ENCODE measurements at places on chromosomes 12 and 14.

GRCh38 chr12:27229367-27229766 is 14.7 kb upstream of the STK38L start:
- DNase-seq = no peak

DNA sequence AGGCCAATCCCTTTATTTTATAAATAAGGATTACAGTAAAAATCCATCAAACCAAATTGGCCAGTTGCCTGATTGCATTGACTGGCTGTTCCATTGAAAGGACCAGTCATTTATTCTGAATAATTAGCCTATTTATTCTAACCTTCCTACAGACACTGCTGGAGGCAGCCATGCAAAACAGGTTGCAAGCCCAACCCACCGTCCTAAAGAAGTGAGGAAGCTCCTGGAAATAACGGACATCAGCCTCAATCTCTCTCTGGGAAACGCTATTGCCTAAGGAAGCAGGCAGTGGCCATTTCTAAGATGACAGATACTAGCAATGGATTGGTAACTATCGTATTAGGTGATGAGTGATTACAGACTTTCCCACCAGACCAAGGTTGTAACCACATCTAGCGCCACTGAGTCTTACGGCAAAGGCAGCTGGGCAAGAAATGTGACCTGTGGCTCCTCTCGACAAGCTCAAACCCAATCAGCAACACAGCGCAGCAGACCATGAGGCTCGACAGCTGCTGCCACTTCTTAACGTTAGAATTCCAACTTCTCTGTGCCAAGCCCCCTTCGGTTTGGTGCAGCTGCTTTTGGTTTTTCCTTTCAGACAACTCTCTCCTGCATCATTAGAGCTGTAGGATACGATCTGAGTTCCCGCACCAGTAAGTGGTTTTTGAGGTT is 134.2 kb downstream of the KCNK10 start:
- no peak for DNase-seq

DNA sequence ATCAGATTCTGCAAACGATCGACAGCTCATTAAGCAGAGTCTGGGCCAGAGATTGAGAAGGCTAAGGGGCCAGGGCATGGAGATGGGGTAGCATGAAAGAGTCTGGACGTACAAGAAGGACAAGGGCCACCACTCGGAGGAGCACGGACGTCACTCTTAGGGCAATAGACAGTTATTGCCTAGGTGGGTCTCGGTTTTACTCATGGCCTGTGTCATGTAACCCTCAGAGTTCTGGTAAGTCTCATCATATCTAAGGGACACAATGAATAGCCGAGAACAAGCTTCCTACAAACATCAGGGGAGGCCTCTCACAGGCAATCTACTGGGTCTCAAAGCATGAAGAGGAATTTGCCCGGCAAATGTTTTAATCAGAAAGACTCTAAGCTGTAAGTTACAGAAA is 30.4 kb upstream of the ITPK1 start:
- no peak for DNase-seq

- no peak for DNase-seq
Observed at GRCh38 chr14:80364274-80364673, 153.0 kb upstream of the DIO2 start.

DNA sequence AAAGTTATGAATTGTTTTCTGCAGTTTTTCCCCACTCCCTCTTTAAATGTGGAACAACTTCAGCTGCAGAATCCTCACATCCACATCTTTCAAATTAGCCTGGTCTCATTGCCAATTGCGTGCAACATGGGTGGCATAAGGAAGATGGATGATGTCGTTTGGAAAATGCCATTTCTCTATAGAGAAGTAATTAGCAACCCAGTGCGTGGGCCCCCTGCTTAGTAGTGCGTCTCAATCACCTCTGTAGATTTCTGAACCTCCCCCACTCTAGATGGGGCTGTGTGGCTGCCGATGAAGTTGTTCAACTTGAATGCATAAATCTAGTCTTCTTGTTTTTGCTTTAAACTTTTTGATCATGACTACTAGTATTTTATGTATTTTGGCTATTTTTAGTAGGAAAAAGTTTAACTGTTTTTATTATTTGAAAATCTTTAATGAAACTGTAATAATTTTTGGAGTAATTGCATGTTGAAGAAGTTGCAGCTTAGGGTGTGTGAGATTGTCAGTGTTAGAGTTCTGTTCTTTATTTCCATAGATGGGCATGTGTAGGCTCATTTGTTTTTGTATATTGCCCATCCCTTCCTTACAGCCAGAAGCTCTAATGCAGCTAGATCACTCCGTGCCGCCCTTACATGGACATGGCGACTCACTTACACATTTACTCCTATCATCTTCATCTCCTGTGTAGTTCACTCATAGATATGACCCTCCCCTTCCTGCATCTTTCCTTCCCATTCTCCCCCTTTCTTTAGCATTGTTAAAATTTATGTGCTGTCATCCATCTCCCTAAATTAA is 358.2 kb downstream of the DIO2 start:
- DNase-seq = no peak

DNA sequence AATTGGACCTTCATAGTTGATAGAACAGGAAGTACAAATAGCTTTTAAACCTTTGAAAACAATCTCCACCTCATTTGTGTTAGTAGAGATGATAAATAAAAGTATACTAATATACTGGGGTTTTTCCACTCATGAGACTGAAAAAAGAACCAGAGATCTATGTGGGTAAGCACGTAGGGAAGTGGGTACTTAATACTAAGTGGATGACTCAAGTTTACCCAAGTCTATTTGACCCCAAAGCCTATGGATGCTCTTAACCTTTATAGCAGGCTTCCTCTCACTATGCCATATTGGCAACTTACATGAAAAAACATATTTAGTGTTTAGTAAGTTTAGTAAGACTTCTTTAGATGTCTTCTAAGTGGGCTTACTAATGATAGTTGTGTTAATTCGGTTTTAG is 49.2 kb upstream of the CHPT1 start:
- DNase-seq = no peak

- no peak for DNase-seq
Observed at GRCh38 chr14:23069413-23069806, 12.1 kb upstream of the CDH24 start.

DNA sequence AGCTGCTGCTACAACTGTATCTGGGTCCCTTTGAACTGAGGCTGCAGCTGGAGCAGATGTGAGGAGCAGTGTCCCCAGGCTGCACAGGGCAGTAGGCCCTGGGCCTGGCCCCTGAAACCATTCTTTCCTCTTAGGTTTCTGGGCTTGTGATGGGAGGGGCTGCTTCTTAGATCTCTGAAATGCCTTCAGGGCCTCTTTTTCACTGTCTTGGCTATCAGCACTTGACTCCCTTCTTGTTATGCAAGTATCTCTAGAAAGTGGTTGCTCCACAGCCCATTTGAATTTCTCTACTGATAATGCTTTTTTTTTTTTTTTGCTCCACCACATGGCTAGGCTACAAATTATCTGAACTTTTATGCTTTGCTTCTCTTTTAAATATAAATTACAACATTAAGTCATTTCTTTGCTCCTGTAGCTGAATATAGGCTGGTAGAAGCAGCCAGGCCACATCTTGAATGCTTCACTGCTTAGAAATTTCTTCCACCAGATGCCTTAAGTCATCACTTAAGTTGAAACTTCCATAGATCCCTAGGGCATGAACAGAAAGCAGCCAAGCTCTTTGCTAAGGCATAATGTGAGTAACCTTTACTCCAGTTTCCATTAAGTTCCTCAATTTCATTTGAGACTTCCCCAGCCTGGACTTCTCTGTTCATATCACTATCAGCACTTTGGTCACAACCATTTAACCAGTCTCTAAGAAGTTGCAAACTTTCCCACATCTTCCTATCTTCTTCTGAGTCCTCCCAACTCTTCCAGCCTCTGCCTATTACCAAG is 41.1 kb downstream of the ACSM4 start:
- no peak for DNase-seq

- no peak for DNase-seq
Observed at GRCh38 chr12:28800129-28800528, 348.9 kb upstream of the FAR2 start.

GRCh38 chr12:118330421-118331018 is 42.2 kb downstream of the TAOK3 start:
- DNase-seq = no peak

DNA sequence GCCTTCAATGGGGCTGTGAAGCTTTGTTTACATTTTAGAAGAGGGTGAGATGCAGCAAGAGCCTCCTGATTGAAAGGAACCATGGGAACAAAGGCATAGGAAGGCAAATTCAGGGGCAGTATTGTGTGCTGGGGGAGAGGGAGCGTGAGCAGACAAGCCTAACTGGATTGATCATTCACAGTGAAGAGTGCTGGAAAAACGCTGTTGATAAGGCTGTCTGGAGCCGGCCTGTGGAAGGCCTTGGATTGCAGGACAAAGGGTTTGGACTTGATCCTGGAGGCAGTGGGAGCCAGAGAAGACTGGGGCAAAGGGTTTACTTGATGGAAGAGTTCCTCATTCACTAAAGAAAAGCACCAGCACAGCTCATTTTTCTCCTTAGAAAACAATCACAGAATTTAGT is 160.5 kb downstream of the PAH start:
- no peak for DNase-seq

GRCh38 chr12:52616680-52617402 is 1.5 kb downstream of the KRT73 start:
- no peak for DNase-seq

DNA sequence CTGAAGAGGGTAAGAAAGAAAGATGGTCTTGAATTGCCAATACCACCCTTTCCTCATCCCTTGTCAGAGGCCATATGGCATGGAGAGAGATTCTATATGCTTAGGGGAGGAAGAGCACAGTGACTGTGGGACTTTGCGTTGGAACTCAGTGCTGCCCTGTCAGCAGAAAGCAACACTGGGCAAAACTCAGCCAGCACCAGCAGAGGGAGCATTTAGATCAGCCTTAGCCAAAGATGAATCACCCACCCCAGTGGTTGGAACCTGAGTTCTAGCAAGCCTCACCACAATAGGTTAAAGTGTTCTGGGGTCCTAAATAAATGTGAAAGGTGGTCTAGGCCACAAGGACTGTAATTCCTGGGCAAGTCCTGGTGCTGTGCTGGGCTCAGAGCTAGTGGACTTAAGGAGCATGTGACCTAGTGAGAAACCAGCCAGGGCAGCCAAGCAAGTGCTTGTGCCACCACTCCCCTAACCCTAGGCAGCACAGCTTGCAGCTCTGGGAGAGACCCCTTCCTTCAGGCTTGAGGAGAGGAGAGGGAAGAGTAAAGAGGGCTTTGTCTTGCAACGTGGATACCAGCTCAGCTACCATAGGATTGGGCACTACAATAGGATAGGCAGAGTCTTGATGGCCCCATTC is 11.4 kb upstream of the BCAT1 start:
- no peak for DNase-seq

DNA sequence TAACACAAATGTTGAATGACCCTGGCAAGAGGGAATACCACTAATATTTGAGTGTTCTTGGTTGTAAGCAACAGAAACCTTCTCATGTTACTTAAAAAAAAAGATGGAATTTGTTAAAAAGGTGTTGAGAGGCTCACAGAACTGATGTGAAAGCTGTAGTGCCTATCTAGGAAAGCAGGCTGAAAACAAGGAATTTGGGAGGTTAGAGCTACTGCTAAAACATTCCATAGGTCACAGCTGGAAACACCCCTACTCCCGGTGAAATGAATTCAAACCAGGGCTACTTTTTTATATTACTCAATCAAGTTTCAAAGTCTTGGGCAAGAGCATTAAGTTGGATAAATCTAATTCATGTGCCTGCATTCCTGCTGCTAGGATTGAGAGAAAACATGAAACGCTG is 104.1 kb downstream of the SLC35F4 start:
- DNase-seq = no peak

DNA sequence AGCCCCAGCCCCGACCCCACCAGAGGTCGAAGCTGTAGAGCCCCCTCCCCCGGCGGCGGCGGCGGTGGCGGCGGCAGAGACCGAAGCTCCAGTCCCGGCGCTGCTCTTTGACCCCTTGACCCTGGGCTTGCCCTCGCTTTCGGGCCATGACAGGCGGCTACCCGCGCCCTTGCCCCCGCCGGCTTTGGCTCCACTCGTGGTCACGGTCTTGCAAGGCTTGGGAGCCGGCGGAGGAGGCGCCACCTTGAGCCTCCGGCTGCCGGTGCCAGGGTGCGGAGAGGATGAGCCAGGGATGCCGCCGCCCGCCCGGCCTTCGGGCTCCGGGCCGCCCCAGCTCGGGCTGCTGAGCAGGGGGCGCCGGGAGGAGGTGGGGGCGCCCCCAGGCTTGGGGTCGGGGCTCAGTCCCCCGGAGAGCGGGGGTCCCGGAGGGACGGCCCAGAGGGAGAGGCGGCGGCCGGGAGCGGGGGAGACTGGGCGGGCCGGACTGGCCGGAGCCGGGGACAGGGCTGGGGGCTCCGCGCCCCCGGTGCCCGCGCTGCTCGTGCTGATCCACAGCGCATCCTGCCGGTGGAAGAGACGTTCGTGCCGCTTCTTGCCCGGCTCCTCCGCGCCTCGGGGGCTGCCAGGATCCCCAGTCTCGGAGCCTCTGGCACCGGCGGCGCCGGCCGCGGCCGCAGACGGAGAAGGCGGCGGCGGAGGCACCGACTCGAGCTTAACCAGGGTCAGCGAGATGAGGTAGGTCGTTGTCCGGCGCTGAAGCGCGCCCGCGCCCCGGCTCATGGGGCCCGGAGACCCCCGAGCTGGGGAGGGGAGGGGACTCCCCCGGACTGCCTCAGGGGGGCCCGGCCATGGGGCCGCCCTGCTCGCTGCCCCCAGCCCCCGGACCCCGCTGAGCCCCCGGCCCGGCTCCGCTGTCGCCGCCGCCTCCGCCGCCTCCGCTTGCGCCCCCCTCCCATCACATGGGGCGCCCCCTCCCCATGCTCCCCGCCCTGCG is 778 bp downstream of the AGAP2 start:
- DNase-seq = no peak

- no peak for DNase-seq
Observed at GRCh38 chr14:100698666-100699448, 27.8 kb upstream of the DLK1 start.

DNA sequence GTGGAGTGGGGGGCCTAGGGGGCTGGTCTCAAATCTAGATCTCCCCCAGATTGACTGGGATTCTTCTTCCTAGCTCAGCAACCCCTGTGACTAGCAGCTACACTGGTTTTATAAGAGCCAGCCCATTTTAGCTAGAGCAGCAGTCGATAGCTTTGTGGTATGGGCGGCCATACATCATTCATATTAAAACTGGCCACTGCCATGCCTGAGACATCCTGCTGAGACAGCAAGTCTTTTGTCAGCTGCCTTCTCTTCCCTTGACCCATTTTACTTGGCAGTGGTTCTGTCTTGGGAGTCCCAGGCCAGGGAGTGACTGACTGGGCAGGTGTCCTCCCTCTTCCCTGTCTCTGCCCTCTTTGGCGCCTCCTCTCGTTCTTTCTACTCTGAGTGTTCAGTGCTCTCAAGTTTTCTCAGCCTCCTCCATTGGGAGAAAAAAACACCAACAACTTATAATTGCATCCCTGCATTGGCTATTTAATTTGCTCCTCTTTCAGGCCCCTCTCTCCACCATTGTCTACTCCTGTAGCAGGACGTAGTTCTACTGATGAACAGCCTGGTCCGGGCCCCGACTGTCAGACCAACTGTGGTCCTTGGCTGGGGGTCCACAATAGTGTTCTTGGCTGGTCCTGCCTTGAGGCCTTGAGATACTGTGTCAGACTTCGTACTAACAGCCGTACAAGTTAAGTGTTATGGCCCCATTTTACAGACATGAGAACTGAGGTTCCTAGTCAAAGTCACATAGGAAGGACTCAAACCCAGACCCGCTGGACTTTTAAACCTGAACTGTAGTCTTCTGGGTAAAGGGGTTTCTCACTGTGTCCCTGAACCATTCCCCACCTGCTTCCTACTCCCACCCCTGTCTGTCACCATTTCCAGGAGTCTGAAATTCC is 18.3 kb upstream of the JDP2 start:
- DNase-seq = no peak

- no peak for DNase-seq
Observed at GRCh38 chr12:47079981-47080724, 394 bp upstream of the AMIGO2 start.
